ENCODE measurements at places on chromosomes 2 and 18.

- no peak for DNase-seq
Observed at GRCh38 chr18:57981308-57982028, 62.6 kb upstream of the NEDD4L start.

GRCh38 chr2:23601301-23601965 lies 216.5 kb downstream of the KLHL29 start:
- no peak for DNase-seq

GRCh38 chr2:119455066-119455718 lies 23.5 kb downstream of the TMEM37 start:
- DNase-seq, result no peak

- no peak for DNase-seq
Observed at GRCh38 chr2:213846856-213847255, 562.6 kb downstream of the SPAG16 start.

DNA sequence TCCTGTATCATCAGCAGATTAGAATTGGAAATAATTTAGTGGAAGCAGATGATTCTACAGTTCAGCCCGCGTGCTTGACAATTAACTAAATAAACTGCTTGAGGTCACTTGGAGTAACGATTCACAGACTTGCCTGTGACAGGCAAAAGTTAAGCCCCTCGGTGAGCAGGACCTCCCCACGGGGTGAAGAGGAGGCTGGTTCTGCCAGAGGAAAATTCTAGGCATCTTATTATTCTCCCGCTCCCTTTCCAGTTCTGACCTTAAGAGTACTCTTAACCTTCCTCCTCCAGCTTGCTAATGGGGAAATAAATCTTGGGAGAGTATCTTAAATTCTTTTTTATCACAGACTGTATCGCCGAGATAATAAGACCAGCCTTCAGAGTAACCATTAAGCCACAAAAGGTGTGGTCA lies 169.7 kb upstream of the SMAD2 start:
- DNase-seq, result no peak

DNA sequence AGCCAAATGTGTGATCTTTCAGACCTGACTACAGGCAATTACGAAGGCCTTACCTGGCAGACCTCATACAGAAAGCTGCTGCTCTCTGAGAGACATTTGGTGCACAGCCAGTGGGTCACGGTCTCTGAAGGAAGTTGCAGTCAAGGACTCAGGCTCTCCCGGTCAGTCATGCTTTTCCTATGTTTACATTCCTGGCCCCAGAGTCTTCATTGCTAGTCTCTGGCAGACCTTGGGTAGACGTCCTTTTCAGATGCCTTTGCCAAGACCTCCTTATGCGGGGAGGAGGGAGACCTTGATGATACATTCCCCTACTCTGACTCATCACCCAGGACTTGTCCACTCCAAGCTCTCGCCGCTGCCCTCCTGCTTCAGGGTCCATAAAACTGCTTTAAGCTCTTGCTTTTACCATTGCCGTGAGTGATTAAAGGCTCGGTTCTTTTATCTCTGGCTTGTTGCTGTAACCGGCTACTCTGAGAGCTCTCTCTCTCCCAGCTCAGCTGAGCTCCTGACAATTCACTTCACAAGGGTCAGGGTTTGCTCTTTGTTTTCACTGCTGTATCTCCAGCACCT lies 62.0 kb upstream of the SLC35F5 start:
- DNase-seq, result no peak

GRCh38 chr18:39455285-39455684 lies 1889.7 kb upstream of the CELF4 start:
- no peak for DNase-seq

DNA sequence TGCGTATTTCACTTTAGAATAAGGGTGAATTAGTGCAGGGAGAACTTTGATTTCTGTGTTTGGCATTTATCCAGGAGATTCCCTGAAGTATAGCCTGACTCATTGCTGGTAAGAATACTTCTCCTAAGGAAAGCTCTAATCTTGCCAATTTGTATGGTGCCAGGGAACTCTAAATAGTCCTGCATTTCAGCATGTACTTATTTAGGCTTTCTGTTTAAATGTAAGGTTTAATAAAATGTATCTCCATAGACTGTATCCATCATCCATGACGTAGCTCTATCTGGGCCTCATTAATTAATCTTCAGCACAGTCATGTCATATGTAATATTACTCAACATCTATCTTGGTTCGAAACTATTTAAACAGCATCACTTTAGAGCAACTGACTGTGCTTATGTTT lies 127.7 kb downstream of the DOK6 start:
- DNase-seq, result no peak

DNA sequence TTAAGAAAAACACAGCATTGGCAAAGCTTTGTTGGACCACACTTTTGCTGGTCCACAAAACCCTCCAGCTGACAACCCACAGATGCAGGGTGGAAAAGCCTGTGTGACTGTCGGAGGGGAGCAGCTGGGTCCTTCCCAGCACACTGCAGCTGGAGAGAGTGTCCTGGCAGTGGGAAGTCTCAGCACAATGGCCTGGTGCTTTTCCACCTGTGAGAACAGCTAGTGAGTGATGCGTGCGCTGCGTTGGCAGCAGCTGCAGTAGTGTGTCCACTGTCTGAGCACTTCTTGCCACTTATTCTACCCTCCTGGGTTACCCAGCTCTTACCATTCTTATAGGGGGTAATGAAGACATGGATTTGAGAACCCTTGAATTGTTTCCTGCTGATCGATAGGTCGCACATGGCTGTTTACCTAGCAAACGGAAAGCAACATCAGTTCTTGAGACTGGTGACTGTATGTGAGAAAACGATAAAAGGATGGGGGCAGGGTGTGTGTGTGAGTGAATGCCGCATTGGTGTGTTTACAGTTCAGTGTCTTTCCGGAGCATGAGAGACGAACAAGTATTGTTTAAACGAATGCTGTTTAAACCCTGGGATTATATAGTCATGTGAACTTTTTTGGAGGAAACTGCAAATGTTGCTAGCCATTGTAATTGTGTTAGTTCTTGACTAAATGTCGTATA lies 69.7 kb downstream of the LYPD6 start:
- DNase-seq, result no peak

DNA sequence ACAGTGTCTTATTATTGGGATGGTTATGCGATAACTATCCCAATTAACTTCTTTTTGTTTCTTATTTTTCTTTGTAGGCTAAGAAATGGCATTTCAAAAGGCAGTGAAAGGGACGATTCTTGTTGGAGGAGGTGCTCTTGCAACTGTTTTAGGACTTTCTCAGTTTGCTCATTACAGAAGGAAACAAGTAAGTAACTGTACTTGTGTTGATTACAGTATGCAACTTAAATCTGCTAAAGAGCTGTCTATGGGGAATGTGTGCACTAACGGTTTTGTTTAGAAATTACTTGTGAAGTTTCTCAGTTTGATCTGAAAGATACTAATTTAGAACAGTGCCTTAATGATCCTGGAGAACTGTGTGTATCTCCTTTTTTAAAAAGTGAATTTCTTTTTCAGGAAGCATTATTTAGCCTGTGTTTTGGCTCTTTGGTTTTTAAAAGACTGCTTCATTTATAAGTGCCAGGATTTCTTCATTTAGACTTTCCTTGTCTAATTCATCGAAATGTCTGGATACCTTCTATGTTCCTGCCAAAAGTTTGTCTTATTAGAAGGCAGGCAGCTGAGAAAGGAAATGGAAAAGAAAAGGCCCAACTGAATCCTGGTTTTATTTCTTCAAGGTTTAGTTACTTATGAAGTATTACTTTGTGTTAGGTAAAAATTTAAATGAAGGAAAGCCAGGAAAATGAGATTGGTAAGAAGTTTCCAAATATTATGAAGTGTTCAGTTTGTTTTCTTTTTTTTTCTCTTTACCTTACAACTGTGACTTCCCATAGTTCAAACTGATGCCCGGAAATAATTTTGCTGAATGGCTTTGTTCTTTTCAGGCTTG lies 40.1 kb downstream of the GPD2 start:
- DNase-seq, result no peak

DNA sequence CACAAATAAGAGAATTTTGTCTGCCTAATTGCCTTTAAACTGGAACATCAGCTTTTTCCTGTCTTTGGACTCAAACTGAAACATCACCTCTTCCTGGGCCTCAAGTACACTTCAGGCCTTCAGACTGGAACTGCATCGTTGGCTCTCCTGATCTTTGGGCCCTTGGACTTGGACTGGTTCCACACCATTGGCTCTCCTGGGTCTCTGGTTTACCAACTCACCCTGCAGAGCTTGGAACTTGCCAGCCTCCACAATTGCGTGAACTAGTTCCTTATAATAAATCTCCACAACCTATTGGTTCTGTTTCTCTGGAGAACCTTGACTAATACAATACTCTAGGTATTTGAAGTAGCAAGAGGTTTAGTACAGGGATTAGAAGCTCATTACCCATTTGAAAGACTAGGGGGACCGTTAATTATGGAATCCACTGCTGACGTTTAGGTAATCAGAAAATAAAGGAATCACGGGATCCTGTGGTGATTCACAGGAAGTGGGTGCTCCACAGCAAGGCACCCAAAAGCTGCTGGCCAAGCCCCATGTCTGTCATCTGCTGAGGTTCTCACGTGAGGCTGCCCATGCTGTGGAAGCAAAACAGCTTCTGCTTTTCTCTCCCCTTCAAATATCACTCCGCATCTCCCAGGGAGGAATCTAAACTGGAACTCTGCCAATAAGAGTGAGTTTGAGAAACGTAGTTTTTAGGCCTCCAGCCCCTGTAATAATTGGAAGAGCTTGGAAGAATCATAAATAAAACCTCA lies 20.0 kb upstream of the SGPP2 start:
- DNase-seq, result no peak

- DNase-seq, result no peak
Observed at GRCh38 chr2:54454548-54455130, 1.5 kb upstream of the SPTBN1 start.

DNA sequence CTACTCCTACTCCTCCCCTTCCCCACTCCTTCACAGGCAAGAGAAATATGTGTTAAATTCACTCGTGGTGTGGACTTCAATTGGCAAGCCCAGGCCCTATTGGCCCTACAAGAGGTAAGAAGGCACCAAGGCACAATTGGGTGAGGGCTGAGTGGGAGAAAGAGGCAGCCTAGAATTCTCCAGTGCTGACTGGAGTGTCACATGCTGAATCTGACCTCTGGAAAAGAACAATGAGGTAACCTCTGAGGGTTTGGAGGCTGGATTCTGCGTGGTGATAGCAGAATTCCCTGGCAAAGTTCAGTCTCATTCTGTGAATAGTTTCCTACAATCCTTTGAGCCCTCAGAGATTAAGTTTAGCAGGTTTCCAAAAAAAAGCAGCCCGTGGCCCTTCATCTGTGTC lies 6.9 kb downstream of the CENPA start:
- DNase-seq, result no peak

DNA sequence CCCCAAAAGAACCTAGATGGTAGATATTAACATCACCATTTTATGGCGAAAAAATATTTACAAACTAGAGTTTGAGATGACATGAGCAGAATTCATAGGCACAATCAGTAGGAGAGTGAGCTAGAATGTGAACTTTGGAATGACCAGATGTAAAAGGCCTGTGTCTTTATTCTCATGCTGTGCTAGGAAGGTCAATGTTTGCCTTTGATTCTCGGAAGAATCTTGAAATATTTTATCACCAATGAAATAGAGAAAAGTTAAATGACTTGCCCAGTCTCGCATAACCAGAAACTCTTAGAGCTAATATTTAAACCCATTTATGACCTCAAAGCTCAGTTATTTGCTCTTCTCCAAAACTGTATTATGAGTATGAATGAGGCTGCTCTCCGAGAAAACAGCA lies 9.2 kb upstream of the REG3G start:
- no peak for DNase-seq

DNA sequence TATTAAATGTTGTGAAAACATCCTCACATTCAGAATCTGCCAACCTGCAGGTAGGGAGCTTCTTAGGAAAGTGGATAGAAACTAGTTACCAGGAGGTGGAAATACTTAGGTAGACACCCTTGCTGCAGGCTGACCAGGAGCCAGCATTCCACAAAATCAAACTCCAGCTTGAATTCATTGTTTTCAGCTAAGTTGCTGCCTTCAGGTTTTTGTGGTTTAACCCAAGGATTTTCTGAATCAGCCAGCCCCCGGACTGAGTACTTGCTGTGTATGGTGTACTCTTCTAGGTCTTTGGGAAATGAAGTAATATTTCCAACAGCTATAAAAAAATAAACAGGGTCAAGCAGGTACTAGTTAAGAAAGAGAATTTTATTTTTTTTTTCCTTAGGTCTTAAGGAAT lies 192.1 kb upstream of the CHST9 start:
- DNase-seq, result no peak

DNA sequence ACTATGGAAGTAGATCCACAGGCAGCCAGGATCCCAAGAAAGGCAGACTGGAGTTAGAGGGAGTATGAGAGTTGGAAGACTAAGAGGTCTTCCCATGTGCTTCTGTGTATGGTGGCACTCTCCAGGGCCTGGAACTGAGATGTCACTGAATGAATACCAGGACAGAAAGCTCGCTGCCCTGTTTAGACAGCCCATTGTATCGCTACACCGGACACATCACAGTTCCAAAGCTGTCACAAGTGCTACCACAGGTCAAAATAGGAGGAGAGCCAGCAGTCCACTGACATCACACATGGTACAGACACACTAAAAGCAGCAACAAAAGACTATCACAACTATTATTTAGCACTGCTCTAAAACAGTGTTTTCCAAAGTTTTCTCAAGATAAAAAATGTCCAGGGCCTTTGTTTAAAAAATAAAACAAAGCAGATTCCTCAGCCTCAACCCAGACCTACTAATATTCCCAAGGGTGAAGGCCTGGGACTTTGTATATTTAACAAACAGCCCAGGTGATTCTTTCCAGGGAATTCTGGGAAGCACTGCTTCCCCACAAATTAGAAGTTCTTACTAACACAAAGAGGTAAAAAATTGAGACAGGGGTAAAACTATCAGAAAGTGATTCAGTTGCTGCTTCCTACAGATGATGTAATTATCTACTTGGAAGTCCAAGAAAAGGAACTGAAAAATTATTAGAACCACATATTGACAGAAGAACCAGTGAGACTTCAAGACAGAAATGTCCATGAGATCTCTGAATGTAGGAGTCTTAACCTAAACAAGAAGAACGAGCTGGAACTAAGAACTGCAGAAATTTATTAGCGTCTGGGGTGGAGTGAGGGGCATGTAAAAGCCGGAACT lies 116.0 kb downstream of the DTNB start:
- no peak for DNase-seq

GRCh38 chr2:61266632-61267505 lies 104.9 kb downstream of the C2orf74 start:
- DNase-seq, result no peak

DNA sequence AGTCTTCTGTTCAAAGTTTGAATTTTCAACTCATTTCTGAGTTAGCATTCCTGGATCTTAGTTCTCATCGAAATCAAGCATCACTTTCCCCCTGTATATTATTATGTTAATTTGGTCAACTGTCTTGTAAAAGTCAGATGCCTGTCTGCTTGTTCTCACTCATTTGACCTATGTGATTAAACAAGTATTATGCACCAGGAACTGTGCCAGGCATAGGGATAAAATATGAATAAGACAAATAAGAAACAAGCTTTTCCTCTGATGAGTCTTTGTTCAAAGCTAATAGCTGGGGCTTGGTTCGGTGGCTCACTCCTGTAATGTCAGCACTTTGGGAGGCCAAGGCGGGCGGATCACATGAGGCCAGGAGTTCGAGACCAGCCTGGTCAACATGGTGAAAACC lies 19.7 kb upstream of the EMILIN2 start:
- no peak for DNase-seq

All from stimulated activated CD8-positive, alpha-beta memory T cell treated with anti-CD3 and anti-CD28 coated beads, Interleukin-4, amount 100 ng/mL, for 1 hour (primary cell).